ENCODE measurements at places on chromosomes 1 and 21.

- no peak for DNase-seq
Measured at GRCh38 chr1:115021145-115021544, 8.5 kb upstream of the TSHB start.

DNA sequence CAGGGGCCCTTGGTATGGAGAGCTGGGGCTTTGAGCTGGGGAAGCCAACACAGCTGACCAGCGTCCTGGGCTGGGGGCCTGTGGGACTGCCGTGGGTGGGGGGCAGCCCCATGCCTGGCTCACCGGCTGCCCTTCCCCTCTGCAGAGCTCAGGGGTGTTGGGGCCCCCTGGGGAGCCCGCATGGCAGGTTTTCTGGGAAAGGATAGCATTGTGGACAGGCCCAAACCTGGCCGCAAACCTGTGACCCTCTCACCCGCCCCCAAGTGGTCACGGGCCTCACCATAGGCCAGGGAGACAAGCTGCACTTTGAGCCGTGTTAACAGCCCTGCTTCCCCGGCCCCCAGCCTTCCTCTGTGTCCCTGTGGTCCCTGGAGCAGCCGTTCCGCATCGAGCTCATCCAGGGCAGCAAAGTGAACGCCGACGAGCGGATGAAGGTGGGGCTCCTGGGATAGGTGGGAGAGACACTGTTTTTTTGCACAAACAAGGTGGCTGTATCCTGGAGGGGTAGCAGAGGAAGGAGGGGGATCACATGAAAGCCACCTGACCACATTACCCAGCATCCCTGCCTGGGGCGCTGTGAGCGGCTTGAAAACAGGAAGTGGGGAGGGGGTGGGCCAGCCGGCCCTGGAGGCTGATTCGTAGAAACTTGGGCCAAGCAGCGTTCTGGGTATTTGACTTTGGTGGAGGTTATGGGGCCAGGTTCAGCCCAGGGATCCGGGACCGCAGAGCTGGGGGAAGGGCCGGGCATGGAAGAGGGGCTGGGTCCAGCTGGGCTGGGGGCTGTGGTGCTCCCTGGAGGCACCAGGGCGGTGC lies 65.9 kb downstream of the PIK3CD start:
- peak; percentile 67 for DNase-seq

GRCh38 chr1:35532497-35533223 lies 24.5 kb downstream of the KIAA0319L start:
- DNase-seq, result no peak

- DNase-seq, result no peak
Measured at GRCh38 chr21:42423197-42423675, 19.5 kb downstream of the UBASH3A start.

DNA sequence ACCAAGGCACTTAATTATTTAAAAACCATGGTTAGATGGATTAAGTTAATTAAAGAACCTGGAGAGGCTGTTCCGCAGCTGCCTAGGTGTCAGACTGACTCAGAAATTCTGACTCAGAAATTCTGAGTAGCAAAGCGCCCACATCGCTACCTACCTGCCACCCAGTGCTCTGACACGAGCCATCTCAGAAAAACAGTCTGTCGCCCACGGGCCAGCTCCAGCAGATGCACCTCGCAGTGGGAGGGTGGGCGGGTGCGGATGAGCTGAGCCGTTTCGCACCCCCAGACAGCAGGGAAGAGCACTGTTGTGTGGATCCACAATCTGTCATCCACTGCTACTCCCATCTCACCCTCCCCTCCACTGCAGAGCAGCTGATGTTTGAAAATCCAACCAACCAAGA lies 13.5 kb downstream of the KCNK1 start:
- no peak for DNase-seq

GRCh38 chr1:66334318-66334717 lies 199.6 kb upstream of the SGIP1 start:
- no peak for DNase-seq

DNA sequence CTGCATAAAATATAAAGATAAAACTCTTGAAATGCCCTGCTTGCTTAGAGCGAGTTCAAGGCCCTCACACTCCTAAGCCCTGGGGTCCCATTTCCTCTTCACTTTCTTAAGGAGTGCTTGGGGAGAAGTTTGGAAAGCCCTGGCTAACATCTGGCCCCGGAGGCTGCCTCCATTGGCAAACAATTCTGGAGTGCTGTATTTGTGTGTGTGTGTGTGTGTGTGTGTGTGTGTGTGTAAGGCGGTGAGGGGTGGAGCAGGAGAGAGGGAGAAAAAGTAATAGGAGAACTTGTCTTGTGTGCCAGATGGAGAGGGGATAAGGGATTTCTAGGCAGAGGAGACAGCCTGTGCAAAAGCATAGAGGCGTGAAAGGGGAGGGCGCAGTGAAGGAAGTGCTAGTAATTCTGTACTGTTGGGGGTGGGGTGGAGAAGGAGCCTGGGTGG lies 578 bp upstream of the TRIM62 start:
- no peak for DNase-seq

- DNase-seq, result no peak
Measured at GRCh38 chr1:47399138-47399845, 16.8 kb upstream of the FOXE3 start.
